ENCODE measurements at places on chromosomes 5 and 9.

DNA sequence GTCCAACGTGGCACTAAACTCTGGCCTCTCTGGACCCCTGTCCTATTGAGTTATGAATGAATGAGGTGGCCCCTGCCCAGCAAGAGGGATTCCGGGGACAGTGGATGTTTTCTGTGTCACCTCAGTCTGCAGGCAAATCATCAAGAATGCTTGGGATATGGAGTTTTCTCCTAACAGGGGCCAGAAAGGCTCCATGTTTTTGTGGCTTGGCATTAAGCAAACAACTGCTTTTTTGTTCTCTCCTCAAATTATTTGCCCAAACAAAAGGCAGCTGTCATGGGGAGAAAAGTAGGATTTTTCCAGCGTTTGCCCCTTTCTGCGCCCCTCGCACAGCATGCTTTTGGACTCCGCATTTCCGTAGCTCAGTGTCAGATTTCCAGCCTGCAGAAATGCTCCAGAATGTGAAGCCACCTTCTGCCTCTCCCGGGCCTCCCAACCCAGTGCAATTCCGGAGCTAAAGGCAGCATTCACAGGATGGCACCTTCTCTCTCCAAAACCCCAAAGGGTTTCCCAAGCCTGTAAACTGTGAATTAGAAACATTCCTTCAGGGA lies 553.3 kb downstream of the CCDC171 start:
- no peak for DNase-seq

GRCh38 chr5:96434201-96434645 lies 1.2 kb upstream of the PCSK1 start:
- DNase-seq, result peak; percentile 93

DNA sequence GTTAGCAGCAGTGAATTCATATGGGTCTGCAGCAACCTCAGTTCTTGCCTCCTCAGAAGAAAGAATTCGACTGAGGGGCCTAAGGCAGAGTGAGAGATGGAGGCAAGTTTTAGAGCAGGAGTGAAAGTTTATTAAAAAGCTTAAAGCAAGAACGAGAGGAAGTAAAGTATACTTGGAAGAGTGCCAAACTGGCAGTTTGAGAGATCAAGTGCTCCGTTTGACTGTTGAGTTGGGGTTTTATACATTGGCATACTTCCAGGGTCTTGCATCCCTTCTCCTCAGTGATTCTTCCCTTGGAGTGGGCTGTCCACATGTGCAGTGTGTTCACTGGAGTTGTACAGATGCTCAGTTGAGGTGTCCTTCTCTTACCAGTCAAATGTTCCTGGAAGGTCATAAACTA lies 203.6 kb downstream of the SPATA31D1 start:
- no peak for DNase-seq

DNA sequence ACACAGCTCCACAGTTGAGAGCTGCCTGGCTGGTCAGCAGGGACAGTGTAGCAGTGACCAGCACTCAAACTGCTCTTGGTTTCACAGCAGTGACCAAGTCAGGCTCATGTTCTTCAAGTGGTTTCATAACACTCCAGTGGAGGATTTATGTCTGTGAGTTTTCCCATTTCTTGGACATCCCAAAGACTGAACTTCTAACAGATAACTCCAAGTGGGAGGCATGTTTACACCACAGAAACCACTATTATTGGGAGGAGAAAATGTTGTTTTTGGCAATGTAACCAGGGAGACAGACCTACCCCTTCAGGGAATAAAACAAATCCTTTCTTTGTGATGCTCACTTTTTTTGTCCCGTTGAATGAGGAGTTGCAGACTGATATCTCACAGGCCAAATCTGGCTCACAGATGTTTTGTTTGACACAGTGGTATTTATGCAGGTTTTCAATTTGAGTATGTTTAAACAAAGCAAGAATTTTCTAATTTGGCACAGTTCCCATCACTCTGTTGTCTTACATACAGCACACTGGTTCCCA lies 141.5 kb downstream of the RMI1 start:
- no peak for DNase-seq

DNA sequence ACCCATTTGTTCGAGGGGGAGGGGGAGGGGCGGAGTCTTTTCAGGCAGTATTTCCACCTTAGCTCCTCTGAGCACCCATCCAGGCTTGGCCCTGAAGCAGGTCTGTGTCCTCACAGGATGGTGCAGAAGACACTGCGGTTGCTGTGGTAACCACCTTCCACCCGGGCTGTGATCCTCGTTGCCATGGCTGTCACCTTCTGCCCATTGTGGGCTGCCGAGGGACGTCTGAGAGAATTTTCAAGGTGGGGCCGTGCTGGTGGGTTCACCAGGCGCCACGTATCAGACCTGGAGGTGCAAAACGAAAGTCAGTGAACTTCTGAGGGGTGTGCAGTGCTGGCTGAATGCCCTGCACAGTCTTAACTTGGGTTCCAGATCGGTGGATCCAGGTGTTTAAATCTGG lies 26.7 kb downstream of the POLR1E start:
- DNase-seq, result no peak

GRCh38 chr5:115274584-115274983 lies 11.9 kb upstream of the PGGT1B start:
- DNase-seq, result no peak

DNA sequence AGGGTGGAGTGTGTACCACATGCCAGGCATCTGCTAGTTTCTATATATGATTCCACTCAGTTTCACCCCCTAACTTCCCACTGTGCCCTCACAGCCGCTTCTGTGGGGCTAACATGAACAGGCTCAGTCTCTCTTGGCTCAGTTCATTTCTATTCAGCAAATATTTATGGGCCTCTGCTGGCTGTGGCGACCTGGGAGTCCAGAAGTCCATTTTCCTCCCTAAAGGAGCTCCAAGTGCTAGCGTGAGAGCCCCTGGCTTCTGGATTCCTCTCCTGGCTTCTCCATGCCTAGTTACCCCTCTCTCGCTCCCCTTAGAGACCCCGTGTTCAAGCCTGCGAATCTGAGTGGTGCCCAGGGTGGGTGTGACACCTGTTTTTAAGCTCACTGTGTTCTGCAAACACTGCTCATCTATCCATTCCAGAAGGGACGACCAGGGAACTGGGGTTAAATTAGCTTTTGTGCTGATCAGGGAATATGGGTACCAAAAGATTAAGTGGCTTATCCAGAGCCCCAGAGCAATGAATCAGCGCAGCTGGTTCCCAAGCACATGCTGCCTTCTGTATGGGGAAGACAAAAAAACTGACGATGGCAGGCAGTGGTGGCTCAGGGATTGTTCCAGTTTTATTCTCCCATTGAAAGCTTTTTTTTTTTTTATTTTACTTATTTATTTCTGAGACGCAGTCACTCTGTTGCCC lies 57.6 kb downstream of the HMCN2 start:
- DNase-seq, result no peak

- DNase-seq, result no peak
These were observed 852.2 kb downstream of the EFNA5 start for GRCh38 chr5:106818552-106818951.

GRCh38 chr5:81849770-81850367 lies 99.0 kb upstream of the SSBP2 start:
- no peak for DNase-seq

DNA sequence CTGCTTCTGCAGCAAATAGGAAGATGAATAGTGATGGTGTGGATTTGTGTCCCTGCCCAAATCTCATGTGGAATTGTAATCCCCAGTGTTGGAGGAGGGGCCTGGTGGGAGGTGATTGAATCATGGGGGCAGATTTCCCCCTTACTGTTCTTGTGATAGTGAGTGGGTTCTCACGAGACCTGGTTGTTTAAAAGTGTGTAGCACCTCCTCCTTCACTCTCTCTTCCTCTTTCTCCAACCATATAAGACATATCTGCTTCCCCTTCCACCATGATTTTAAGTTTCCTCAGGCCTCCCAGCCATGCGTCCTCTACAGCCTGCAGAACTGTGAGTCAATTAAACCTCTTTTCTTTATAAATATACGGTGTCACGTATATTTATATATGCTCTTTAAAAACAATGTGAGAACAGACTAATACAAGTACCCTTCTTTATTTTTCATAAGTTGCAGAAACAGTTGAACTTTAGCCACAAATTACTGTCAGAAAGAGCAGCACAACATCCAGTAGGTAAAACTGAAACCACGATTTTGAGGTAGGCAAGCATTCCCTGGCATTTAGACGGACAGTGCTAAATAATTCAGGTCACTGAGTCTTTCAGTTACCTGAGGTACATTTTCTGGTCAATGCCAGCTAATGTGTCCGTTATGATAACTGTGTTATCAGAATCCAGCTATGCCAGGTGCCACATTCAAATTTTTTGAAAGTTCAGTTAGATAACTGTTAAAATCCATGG lies 79.3 kb upstream of the SPEF2 start:
- DNase-seq, result no peak

DNA sequence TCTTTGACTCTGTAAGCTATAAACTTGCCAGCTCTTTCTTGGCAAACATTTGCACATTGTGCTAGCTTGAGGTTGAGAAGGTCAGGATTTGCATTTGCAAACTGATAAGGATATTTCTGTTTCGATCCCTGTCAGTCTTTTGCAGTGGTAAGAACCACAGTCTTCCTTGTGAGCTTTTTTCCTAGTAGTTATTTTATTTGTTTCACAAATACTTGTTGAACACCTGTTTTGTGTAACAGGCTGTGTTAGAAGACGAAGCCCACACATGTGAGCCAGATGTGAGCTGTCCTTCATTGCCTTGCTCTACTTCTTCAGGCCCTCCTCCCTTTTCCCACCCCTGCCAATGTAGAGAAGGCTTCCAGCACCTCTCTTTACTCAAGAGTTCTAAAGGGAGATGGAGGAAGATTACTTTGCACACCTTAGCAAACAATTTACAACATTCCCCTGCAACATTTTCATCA lies 327.0 kb upstream of the KLF4 start:
- no peak for DNase-seq

DNA sequence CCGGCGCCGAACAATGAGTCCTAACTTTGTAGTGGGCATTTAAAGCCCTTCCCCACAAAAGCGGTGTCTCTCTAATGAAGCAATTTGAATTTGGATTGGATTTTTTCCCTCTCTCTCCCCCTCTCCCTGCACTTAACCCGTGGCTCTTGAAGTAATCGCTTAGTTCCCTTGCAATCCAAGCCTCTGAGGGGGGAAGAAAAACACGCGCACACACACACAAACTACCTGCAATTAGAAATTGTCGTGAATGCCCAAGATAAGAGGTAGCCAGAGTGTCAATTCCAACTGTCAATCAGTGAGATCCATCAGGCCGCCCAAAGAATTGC lies 1.2 kb downstream of the LHX6 start:
- no peak for DNase-seq

GRCh38 chr5:67182301-67182790 lies 14.3 kb downstream of the CD180 start:
- no peak for DNase-seq

DNA sequence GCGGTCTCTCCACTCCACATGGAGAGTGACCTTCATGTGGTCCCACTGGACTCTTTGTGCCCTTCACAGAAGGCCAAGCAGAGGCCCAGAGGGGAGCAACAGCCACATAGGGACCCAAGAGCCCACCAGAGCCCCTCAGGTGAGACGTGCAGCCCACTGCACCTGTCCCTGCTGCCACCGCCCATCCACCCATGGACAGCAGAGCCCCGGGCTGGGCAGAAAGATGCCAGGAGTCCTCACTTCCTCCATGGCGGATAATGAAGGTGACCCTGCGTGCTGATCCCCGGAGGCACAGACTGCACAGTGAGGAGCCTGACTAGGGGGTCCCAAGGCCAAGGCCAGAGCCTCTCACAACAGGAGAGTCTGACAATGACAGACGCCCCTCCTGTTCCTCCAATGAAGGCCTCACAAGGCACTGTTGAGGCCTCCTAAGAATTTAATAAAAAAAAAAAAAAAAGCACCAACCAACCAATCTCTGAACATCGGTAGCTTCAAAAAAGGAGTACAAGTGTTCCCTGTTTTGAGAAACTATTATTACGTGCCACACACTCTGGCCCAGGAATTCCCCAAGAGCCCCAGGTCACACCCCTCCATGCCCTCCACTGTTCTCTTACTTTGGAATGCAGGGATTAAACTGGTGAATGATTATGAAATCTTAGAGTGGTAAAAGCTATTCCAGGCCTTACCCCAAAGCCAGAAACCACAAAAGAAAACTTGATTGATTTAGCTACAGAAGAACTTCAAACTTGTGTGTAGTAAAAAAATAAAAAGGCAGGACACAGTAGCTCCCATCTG lies 2.8 kb upstream of the PPP1R26 start:
- DNase-seq, result no peak

GRCh38 chr9:114319147-114319546 lies 3.8 kb upstream of the ORM1 start:
- DNase-seq, result no peak

DNA sequence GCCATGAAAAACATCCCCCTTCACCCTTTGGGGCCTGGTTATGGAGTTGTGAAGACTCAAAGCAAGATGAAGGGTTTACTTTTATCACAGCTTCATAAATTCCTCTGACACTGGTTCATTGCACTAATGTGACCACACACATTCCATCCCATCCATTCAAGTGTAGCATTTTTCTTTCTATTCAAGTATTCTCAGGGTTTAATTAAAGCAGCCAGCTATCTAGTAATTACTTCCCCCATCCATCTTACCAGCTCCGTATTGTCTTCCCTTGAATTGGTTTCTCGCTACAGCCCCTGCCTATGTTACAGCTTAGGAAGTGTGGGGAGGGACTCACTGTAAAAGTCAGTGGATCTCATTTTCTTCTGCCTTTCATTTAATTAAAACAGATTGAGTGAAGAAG lies 387.0 kb upstream of the RFX3 start:
- DNase-seq, result no peak

DNA sequence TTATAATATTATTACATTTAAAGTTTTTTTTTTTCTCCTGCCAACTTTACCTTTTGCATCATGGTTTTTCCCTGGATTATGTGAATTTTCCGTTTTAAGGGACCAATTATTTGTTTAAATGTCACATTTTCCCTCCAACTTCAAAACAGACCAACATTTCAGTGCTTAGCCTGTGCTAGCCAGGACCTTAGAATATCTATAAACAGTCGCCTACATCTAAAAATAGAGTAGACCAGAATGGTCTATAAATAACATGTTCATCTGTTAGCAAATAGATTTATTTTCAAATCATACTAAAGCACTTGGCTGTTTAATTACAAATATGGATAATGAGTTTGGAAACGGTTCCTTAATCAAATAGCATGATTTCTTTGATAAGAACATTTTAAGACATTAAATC lies 192.0 kb downstream of the FBN2 start:
- DNase-seq, result no peak

DNA sequence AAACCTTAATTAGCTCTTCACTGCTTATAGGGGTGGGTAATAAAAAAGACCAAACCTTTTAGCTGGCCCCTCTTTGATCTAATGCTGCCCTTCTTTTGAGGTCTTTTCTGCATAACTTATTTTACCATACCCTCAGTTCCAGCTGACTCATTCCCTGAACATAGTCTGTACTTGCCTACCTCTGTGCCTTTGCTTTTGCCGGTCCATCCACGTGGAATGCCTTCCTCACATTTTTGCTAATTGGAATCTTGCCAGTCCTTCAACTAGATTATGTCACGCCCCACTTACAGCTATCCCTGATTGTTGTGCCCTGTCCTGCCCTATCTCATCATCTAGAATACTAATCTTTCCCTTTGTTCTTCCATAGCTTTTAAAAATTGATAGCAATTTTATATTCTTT lies 44.2 kb downstream of the FAF2 start:
- DNase-seq, result no peak

DNA sequence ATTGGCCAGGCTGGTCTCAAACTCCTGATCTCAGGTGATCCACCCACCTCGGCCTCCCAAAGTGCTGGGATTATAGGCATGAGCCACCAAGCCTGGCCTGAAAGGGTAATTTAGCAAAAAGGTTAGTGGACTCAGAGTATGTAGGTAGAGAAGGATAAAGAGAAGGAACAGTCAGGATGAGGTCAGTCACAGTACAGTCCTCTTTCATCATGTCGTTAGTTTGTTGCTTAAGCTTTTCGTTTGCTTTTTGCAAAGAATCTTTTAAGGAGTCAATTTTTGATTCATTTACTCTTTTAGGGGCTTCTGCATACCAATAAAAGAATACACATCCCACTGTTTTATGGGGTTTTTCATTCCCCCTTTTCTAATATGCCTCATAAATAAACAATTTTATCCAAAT lies 17.8 kb upstream of the GBGT1 start:
- DNase-seq, result no peak
